ENCODE measurements at places on chromosomes 5 and 9. TPM values are rescaled to one million over a fixed set of nuclear protein-coding genes. Genes with fewer than 3 reads are reported as not detected.

The IL13 gene
- total RNA-seq = 0.42 TPM

The AFAP1L1 gene
- total RNA-seq = 8.0 TPM

The FYB1 gene
- 71.8 TPM for total RNA-seq

The SPINK5 gene
- 3.4 TPM for total RNA-seq

The SV2C gene
- total RNA-seq = 0.05 TPM

Measured in thymus (tissue), 14 donors.